ENCODE measurements at places on chromosomes 2 and 18. TPM values are rescaled to one million over a fixed set of nuclear protein-coding genes. Genes with fewer than 3 reads are reported as not detected.

- no peak overlapping the region for H3K27ac ChIP-seq
- peak; percentile 45 for DNase-seq
- H3K4me3 ChIP-seq = no peak overlapping the region
- H3K36me3 ChIP-seq = no peaks in the 10 kb centered on the region
- H3K27me3 ChIP-seq = no peaks in the 10 kb centered on the region
- peaks cover 9% of the 10 kb centered on the region for H3K4me1 ChIP-seq
Measured at GRCh38 chr18:48376406-48376805, 32.8 kb downstream of the ZBTB7C start.

GRCh38 chr2:150133623-150134022 lies 353.8 kb downstream of the RND3 start:
- no peak overlapping the region for H3K27ac ChIP-seq
- peak; percentile 13 for DNase-seq
- no peaks in the 10 kb centered on the region for H3K27me3 ChIP-seq
- H3K36me3 ChIP-seq = no peaks in the 10 kb centered on the region
- no peak overlapping the region for H3K4me3 ChIP-seq

DNA sequence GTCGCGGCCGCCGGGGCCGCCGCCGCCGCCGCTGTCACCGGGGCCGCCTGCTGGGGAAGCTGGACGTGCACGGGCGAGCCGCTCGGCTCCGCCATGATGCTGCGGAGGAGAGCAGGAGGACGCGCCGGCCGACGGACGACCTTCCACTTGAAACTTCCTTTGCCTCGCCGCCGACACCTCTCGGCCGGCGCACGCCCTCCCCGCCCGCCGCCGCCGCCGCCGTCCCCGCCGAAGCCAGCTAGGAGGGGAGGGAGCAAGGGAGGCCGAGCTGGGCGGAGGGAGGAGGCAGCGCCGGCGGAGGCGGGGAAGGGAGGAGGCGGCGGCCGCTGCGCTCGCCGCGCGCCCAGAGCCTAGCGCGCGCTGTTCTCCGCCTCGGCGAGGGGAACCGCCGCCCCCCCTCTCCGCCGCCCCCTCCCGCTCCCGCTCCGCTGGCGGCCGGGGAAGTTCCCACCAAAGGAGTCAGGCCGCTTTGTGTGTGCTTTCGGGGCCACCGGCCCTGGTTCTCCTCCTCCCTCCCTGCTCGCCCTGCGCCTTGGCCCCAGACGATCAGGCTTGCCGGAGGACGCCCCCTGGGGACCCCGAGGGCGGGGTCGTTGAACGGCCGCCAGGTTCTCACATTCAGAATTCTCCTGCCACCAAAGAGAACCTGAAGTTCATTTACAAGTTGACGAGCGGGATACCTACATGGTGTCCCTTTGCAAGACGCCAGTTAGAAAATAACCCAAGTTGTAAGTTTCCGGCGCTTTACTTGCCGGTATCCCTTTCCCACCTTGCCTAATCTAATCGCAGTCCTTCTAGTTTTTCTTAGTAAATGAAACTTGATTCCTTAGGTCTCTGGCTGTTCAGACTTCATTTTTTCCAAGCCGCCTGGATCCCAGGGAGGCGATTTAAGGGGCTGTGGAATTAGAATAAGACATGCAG lies at the start of gene STK39:
Gene STK39 (minus strand): TSS at position 255 of the 921 bp plus-strand sequence. CDS start 160 bp downstream, at position 95.
- H3K4me1 ChIP-seq = no peaks in the 10 kb centered on the region
- DNase-seq = peak; percentile 60
- no peaks in the 10 kb centered on the region for H3K36me3 ChIP-seq
- H3K27me3 ChIP-seq = no peaks in the 10 kb centered on the region

DNA sequence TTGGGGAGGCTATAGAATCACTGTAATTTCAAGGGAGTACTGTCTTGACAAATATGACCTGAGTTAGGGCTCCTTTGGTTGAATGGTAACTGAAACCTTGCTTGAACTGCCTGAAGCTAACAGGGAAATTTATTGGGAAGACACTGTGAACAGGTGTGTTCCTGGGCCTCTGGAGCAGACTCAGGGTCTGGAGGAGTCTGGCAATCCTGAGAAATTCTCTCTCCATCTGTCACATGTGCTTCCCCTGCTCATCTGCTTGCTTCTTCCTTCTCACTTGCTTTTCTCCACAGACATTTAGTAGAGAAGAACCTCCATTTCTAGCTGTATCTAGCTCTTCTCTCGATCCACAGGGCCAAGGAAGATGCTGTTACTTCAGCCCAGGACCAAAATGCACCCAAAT lies 476.5 kb downstream of the LRP1B start:
- no peaks in the 10 kb centered on the region for H3K4me1 ChIP-seq
- DNase-seq = no peak
- no peaks in the 10 kb centered on the region for H3K27me3 ChIP-seq
- no peak overlapping the region for H3K27ac ChIP-seq
- H3K36me3 ChIP-seq = no peaks in the 10 kb centered on the region

DNA sequence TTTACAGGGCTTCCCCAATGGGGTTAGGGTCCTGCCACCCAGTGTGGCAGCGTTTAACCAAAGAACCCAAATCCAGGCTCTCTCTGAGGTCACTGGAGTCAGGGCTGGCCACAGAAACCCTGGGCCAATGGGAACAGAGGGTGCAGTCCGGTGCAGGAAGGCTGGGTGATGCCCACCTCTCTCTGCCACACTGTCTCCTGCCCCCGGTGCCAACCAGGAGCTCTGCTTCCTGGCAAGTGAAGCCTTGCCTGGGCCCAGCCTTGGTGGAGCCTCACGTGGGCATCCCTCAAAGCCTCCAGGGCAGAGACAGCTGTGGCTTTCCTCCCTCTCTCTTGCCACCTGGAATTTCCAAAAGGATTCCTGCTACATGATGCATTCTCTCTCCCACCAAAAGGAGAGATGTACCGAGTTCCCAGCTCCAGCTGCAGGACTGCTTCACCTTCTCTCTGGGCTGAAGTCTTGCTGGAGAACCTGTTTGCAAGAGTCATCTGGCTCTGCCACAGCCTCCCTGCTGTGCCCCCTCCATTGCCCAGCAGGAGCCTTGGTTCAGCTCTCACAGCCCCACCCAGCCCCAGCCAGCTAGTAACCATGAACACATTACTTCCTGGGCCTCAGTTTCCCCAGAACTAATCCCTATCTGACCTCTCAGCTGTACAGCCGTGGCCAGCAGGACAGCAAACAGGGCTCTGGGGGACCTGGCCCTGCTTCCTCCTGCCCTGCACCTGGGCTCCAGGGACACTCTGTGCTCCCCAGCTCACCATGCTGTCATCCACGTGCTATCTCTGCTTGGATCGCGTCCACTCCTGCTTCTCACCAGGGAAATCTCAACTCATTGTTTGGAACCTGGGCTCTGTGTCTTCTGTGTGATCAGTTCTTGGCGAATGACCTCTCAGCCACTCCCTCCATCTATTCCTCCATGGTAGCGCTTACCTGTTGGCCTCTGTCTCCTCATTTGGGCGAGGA lies 43.4 kb downstream of the KCNF1 start:
- H3K4me3 ChIP-seq = no peak overlapping the region
- no peaks in the 10 kb centered on the region for H3K36me3 ChIP-seq
- H3K4me1 ChIP-seq = no peaks in the 10 kb centered on the region
- DNase-seq = no peak
- no peak overlapping the region for H3K27ac ChIP-seq

DNA sequence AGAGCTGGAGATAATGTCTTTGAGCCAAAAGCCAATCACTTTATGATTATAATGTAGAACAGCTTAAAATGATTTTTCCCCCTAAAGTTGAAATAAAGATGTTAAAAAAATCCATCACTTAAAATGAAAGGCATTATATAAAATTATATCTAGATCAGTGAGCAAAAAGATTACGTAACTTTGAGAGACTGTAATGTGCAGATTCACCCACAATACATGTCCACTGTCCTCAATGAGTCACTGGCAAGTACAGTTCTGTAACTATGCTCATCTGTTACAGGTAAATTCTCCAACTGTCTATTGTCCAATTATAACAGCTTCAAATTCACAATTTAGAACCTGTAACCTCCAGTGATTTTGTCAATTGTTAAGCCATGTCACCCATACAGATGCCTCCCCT lies 19.0 kb downstream of the FAM161A start:
- no peak overlapping the region for H3K4me3 ChIP-seq
- no peaks in the 10 kb centered on the region for H3K27me3 ChIP-seq
- no peaks in the 10 kb centered on the region for H3K36me3 ChIP-seq
- H3K27ac ChIP-seq = no peak overlapping the region
- no peak for DNase-seq
- H3K4me1 ChIP-seq = no peaks in the 10 kb centered on the region

- no peaks in the 10 kb centered on the region for H3K36me3 ChIP-seq
- no peaks in the 10 kb centered on the region for H3K4me1 ChIP-seq
- H3K27me3 ChIP-seq = no peaks in the 10 kb centered on the region
Measured at GRCh38 chr2:19158896-19159295, 199.5 kb downstream of the OSR1 start.

- H3K27ac ChIP-seq = no peak overlapping the region
- no peaks in the 10 kb centered on the region for H3K36me3 ChIP-seq
- no peak for DNase-seq
- no peak overlapping the region for H3K4me3 ChIP-seq
- H3K27me3 ChIP-seq = no peaks in the 10 kb centered on the region
Measured at GRCh38 chr2:20737505-20737904, 70.6 kb downstream of the GDF7 start.

The GKN1 gene
- total RNA-seq = 0.94 TPM

The ABHD1 gene
- not detected for total RNA-seq

The MORN2 gene
- total RNA-seq = 17.8 TPM

Measured in adrenal gland (tissue), 19 donors.